ENCODE measurements at places on chromosomes 12 and 14.

- no peak for DNase-seq
These were observed 3.4 kb upstream of the AP1G2 start for GRCh38 chr14:23570806-23571483.

DNA sequence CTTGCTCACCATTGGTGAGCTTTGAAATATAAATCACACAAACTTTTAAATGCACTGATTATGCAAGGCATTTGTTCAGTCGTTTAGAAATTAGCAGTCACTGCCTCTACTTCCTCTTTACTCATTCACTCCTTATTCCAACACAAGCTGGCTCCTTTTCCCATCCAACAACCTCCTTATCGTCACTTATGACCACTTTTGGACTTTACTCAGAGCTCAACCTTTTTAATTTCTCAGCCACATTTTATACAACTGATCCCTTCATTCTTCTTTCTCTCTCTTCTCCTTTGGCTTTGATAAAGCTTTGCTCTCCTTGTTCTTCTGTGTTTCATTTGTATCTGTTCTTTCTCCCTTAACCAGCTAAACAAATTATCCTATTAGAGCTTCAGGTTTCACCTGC lies 126.4 kb upstream of the PLEKHA5 start:
- no peak for DNase-seq

GRCh38 chr14:84254290-84254689 lies 1275.7 kb upstream of the FLRT2 start:
- no peak for DNase-seq

- DNase-seq = no peak
These were observed 707.2 kb downstream of the AACS start for GRCh38 chr12:125772403-125772802.

DNA sequence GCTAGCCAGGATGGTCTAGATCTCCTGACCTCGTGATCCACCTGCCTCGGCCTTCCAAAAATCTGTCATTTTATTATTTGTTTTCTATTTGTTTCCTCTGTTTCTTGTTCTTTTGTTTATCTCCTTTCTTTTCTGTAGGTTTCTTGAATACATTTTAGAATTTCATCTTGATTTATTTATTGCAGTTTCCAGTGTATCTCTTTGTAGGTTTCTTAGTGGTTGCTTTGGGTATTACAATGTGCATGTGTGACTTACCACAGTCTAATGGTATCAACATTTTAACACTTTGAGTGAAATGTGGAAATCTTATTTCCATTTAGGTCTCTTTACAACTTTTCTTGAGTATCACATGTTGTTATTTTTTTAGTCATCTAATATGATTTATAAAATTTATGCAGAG lies 29.9 kb upstream of the MUCL1 start:
- no peak for DNase-seq

DNA sequence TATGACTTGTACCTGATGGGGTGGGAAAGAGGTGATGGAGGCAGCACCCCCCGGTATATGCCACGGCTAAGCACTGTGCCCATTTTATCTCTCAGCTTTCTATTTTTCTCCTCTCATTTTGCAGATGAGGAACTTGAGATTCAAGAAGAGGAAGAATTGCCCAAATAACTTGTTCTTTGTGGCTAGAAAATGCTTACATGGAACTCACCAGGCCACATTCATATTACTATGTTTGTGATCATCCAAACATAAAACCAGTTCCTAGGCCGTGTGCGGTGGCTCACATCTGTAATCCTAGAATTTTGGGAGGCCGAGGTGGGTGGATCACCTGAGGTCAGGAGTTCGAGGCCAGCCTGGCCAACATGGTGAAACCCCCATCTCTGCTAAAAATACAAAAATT lies 14.5 kb upstream of the PSMD9 start:
- DNase-seq = no peak

DNA sequence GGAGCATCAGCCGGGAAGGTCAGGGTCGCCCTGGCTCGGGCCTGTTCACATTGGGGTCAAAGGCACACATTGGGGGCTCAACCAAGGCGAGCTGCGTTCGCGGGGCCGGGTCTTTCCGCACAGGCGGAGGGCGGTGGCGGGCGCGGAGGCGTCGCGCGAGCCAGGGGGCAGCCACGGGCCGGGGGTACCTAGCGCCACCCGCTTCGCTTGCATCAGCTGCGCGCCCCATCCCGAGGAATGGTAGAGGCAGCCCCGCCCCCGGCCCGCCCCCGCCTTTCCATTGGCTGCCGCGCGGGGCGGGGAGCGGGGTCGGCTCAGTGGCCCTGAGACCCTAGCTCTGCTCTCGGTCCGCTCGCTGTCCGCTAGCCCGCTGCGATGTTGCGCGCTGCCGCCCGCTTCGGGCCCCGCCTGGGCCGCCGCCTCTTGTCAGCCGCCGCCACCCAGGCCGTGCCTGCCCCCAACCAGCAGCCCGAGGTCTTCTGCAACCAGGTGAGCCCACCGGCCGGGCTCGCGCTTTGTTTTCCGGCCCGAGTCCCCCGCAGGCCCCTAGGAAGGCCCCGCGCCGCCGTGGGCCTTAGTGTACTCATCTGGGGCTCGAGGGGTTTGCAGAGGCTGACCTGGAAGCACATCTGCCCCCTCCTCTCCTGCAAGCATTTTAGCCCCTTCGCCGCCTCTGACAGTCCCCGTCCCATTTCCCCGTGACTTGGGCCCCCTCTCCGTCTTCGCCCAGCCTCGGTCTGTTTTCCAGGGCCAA lies at the start of gene ALDH2:
Gene ALDH2, plus strand, starts transcription at position 326 of the 754 bp plus-strand sequence. Its CDS starts 50 bp downstream, at position 376.
- no peak for DNase-seq

DNA sequence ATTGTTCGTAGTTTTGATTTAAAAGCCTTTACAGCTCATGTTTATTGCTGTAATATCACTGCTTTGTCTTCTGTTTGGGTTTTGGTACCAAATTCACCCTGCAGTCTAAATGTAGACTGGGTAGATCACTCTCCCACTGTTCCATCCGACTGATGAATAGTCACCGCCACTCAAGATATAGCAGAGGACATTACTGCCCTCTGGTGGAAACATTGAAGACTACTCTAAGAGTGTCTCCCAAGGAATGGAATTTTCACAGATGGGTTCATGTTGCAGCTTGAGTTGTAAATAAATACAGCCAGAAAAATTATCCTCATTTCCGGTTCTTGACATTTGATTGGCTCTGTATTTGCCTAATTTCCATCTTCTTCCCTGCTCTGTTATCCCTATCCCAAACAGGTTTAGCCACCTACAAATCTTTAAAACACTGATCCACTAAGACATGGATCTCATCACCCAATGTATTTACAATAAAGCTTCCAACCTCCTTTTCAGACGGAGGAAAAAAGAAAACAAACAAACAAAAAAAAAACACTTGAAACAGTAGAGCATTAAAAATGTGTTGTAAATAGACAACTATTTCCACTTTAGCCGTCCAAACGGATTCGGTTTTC lies 198.3 kb upstream of the CPNE8 start:
- DNase-seq = no peak

DNA sequence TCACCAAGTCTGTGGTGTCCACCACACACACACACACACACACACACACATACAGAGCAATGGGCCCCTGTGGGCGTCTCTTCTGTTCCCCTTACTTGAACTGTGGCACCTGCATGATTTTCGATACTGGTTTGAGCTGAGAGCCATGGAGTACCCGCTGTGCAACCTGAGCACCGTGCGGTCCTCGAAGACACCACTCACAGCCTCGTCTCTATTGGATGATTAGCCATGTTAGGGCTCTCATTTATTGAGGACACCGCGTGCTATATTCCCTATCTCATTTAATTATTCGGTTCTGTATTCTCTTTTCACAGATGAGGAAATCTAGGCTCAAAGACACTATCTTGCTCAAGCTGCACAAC lies 623 bp upstream of the C14orf132 start:
- DNase-seq = no peak

DNA sequence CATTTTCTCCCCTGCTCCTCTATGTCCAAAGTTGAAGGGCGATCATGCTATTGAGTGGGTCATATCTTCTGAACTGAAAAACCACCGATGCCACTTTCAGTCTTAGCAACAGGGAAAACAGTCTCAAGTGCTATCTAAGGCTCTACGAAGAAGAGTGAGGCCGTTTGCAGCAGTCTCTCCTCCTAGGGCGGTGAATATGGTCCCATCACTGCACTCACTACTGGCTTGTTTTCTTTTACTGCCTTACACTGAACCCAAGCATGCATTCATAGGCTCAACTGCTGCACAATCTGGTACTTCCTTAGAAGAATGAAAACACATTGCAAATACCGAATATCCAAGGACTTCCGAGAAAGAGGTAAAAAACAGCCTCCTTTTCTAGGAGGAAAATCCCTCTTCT lies 92.1 kb downstream of the DNAH10 start:
- no peak for DNase-seq

DNA sequence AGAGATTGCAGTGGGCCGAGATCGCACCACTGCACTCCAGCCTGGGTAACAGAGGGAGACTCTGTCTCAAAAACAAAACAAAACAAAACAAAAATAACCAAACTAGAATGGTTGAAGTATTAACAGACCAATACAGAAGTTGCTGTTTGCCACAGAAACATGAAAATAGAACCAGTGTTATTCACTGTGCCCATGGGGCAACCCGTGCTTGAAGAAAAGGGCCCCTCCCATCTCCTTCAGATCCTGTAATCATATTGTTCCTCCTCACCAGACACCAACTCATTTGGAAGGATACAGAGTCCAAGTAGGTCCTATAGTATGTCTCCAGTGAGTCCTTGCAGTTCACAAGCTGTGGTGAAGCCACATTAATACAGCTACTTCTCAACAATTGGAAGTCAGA lies 30.9 kb downstream of the SLC35F4 start:
- DNase-seq = no peak

- no peak for DNase-seq
These were observed 486.3 kb downstream of the SOX5 start for GRCh38 chr12:23463172-23463571.

- DNase-seq = no peak
These were observed 57.4 kb upstream of the ANO4 start for GRCh38 chr12:100737168-100737567.

- DNase-seq = no peak
These were observed 36.0 kb downstream of the PRB3 start for GRCh38 chr12:11233532-11233931.

GRCh38 chr14:73786636-73787485 lies 64.8 kb upstream of the PTGR2 start:
- peak; percentile 35 for DNase-seq

DNA sequence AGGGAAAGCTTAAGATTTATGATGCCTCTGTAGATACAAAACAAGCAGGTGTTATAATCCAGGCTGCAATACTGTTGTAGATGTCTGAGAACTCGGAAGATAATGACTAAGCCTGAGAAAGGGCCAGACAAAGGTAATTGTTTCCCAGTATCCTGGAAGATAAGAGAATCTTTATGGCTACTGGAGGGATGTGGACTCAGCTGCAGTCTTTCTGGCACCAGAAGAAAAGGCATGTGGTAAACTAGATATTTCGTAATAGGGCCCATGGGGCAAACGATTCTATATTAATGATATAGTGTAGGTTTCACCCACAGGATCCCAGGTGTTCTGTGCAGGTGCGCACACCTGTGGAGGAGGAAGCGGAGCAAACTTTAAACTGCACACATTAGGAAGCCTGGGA lies 9.2 kb upstream of the APOLD1 start:
- no peak for DNase-seq

GRCh38 chr12:27107986-27108385 lies 25.6 kb upstream of the C12orf71 start:
- DNase-seq = no peak

- DNase-seq = no peak
These were observed 101.3 kb downstream of the CACNA1C start for GRCh38 chr12:2154050-2154449.

GRCh38 chr12:77947746-77948145 lies 117.1 kb downstream of the NAV3 start:
- no peak for DNase-seq

- DNase-seq = no peak
These were observed 121.1 kb upstream of the EEA1 start for GRCh38 chr12:93050026-93050747.

DNA sequence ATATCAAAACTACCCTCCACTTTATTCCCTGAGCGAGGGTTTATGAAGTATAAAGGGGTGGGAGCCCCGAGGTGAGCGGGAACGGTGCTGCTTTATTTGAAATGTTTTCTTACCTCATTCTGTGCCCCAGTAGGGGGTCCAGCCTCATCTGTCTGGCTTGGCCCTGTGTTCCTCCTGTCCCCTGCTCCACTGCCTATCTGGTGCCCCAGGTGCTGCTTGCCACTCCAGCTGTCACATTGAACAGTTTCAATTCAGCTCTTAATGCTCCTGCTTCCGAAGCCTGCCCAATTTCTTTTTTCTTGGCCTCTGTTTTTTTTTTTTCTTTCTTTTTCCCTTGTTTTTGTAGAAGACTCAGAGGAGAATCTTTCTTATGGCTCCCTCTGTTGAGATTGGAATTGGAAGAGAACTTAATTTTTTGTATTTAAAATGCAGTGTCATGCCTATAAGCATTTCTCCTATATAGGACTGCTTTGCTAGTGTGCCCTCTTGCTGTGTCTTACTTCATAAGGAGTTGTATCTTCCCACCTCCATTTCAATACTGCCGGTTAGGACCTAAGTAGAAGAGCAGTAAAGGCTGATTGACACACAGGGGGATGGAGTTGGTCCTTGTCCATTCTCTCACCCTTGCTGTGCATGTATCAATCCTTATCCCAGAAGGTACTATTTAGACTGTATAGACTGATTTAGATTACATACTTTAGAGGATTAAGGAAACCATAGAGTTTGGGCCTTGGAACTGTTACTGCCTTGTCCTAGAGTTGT lies 2.3 kb downstream of the ATXN7L3B start:
- DNase-seq = no peak

DNA sequence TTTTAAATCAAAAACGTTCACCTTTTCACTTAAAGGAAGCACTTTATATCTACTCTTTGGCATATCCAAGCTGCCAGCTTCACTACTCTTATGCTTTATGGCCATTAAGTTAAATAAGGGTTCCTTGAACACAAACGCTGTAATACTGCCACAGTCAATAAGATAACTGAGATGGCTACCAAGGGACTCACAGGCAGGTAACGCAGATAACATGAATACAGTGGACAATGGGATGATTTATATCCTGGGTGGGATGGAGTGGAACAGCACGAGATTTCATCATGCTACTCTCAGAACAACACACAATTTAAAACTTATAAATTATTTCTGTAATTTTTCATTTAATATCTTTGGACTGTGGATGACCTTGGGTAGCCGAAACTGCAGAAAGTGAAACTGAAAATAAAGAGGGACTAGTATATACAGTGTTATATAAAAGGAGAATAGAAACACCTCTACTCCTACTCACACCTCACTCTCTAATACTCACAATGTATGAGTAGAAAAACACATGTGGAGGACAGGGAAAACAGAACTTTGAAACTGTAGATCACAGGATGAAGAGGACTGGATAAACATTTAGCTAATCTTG lies 367.3 kb downstream of the C12orf50 start:
- no peak for DNase-seq

Measured in T-helper 17 cell (primary cell).